ENCODE measurements at places on chromosomes 3 and 15.

DNA sequence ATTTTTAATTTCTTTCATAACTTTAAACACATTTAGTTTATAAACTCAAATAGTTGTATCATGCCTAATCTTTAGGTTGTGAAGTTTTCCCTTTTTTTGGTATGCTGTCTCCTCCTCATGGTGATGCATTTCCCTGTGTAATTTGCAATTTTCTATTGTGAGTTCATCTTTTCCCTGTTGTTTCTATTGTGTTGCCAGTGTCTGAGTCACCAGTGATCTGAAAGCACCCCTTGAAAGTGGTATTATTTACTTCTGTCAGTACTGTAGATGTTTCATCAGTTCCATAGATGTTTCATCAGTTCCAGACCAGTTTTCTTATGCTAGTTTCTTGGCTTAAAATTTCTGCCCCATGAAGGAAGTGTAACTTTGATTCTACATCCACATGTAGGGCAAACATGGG, 80.6 kb downstream of the OXSM start:
- no peak for DNase-seq

GRCh38 chr15:85500729-85501128, 120.3 kb downstream of the AKAP13 start:
- DNase-seq = no peak

- DNase-seq = no peak
Observed at GRCh38 chr3:14486460-14486859, 53.7 kb downstream of the GRIP2 start.

- DNase-seq = peak; percentile 24
Observed at GRCh38 chr3:13544293-13544831, 4.6 kb upstream of the FBLN2 start.

DNA sequence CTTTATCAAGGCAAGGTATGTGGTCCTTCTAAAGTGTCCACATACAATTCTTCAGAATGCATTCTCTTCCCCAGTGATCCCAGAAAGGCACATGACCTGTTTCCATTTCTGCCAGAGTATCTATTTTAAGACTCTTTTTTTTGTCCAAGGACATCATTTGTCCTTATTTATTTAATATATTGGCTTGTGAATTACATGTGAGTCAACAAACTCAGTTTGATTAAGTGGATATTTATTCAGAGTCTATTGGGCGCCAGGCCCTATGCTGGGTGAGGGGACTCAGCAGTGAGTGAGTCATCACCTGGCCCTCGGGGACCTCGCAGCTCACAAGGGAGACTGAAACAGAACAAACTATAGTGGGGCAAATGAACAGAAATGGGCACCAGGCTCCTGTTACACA, 136.8 kb downstream of the SNRK start:
- DNase-seq = no peak
